ENCODE measurements at places on chromosomes 1 and 21.

DNA sequence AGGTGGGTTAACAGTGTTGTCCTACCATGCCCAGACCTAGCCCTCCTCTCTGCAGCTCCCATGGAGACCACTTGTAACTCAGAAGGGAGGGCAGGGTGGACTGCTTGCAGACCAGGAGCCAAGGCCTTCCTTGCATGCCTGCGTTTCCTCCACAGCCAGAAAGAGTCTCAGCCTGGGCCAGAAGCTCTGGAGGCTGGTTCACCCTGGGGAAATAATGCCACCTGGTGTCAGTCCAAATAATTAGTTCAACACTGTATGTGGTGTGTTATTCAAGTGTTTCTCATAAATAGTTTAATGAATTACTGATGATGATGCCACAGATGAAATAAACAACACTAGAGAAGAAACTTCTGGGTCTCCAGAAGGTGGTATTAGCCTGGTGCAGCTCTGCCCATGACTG lies 16.9 kb upstream of the VANGL1 start:
- no peak for DNase-seq

DNA sequence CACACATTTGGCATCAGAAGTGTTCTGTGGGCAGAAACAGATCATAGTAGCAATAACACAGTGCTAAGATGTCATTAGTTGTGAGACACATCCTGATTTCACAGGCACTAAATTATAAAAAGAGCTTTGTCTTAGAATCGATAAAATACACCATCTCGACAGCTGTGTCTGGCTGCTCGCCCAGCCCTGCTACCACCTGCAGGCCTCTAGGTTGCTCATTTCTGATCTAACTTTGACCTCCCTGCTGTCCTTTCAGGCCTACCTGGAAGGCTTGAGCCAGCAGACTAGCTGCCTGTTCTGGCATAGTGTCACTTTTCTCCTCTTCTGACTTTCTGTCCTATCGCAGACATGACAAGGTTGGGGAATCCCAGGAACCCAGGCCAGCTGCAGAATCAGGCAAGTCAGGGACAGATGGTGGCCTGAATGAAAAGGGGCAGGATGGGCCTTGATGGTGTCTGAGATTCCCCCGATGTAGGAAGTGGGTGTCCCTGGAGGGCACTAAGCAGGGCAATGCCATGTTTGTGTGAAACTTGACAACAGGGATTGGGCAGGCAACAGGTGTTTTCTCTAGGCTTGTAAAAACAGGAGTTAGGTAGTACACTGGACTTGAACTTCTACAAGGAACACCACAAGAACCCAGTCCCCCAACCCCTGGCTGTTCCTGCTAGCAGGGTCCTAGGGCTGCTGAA lies 66.6 kb upstream of the RHOU start:
- DNase-seq, result no peak

GRCh38 chr1:156896490-156897033 lies 3.0 kb downstream of the PEAR1 start:
- no peak for DNase-seq

- no peak for DNase-seq
Observed at GRCh38 chr1:205542367-205542766, 37.9 kb downstream of the CDK18 start.

GRCh38 chr1:74526708-74527107 lies 14.3 kb upstream of the LRRC53 start:
- no peak for DNase-seq

All from memory B cell (primary cell).